ENCODE measurements at places on chromosomes 5 and 9. TPM values are rescaled to one million over a fixed set of nuclear protein-coding genes. Genes with fewer than 3 reads are reported as not detected.

SCGB3A1 gene
- total RNA-seq, result not detected

OR2V1 gene
- total RNA-seq, result not detected

ZNF300 gene
- total RNA-seq, result 57.1 TPM

PRRX2 gene
- total RNA-seq, result not detected

FOXD4L3 gene
- total RNA-seq, result not detected

OBP2B gene
- not detected for total RNA-seq

CATSPER3 gene
- 0.45 TPM for total RNA-seq

ENC1 gene
- total RNA-seq, result 410 TPM

EFNA5 gene
- total RNA-seq, result 22.9 TPM

MARCOL gene
- not detected for total RNA-seq
